Left kidney (tissue), 8 donors: ENCODE measurements at places on chromosomes 7 and 10.
A peak's percentile ranks its signal among the peaks of the same experiment; 100 is the strongest.

- DNase-seq: no peak
These were observed 18.7 kb downstream of the ZNF786 start for GRCh38 chr7:149071641-149072437.

GRCh38 chr10:45432700-45433472 is 58.9 kb downstream of the ALOX5 start:
- no peak for DNase-seq

GRCh38 chr10:21402606-21403083 is 122.8 kb downstream of the SKIDA1 start:
- DNase-seq: peak; percentile 37

GRCh38 chr7:138848056-138848980 is 50.3 kb upstream of the ATP6V0A4 start:
- DNase-seq: no peak

DNA sequence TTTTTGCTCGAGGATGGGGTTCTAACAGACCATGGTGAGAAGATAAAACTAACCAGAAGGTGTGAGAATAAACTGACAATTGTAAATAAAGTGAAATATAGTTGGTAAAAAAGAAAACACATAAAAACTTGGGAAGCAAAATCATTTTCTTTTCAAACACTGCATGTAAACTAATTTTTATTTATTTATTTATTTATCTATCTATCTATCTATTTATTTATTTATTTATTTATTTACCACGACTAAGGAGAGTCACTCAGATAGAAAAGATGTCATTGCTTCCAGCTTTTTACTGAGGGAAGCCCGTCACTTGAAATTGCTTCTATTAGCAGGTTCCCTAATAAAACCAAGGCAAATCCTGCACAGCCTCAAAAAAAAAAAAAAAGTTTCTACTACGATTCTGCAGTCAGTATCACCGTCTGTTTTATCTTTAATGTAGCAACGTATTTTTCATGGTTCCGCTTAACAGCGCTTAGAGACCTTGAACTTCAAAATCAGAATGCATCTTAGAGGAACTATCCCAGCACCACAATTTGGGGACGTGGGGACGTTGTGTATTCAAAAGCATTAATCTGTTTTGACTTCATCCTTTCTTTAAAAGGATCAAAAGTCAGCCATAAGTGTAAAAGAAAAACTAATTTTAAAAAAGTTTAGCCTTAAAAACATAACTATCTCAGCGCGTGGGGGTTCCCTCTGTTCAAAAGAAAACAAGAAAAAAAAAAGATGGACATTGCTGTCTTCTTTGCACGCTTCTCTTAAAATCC is 33.3 kb upstream of the EBLN1 start:
- DNase-seq: peak; percentile 51

GRCh38 chr7:137850571-137850970 is 3.8 kb upstream of the DGKI start:
- DNase-seq: no peak
